Pancreas (tissue), 10 donors: ENCODE measurements at places on chromosomes 11 and 22.

DNA sequence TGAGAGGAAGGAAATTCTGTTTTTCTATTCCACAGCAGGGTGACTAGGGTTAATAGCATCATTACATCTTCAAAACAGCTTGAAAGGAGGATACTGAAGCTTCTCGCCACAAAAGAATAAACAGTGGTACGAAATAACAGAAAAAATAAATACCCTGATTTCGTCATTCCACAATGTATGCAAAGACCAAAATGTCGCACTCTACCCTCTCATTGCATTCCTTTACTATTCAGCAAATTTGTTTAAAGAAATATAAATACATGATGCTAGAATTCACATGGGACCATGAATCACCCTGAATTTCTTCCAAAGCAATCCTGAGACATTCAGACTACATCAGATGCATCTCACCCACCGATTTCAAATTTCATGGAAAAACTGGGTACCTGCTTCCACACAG is 112.3 kb upstream of the TOP3B start:
- no peak overlapping the region for H3K27ac ChIP-seq
- H3K27me3 ChIP-seq: no peaks in the 10 kb centered on the region
- H3K4me1 ChIP-seq: no peaks in the 10 kb centered on the region
- no peak overlapping the region for H3K4me3 ChIP-seq
- no peaks in the 10 kb centered on the region for H3K36me3 ChIP-seq

- no peaks in the 10 kb centered on the region for H3K36me3 ChIP-seq
- no peaks in the 10 kb centered on the region for H3K4me1 ChIP-seq
- no peak overlapping the region for H3K4me3 ChIP-seq
Observed at GRCh38 chr11:10158461-10158860, 135.6 kb downstream of the SBF2 start.

- no peaks in the 10 kb centered on the region for H3K27me3 ChIP-seq
- H3K4me3 ChIP-seq: no peak overlapping the region
- H3K4me1 ChIP-seq: peaks cover 9% of the 10 kb centered on the region
- H3K27ac ChIP-seq: no peak overlapping the region
- no peak for DNase-seq
Observed at GRCh38 chr22:40493441-40493840, 123.0 kb downstream of the SGSM3 start.

GRCh38 chr11:74749965-74750296 is 1.3 kb downstream of the RNF169 start:
- no peak overlapping the region for H3K27ac ChIP-seq
- DNase-seq: no peak
- peak overlapping the region; percentile 96 for H3K4me3 ChIP-seq
- H3K36me3 ChIP-seq: no peaks in the 10 kb centered on the region
- peaks cover 33% of the 10 kb centered on the region for H3K4me1 ChIP-seq
- no peaks in the 10 kb centered on the region for H3K27me3 ChIP-seq

- H3K36me3 ChIP-seq: no peaks in the 10 kb centered on the region
- H3K27me3 ChIP-seq: no peaks in the 10 kb centered on the region
- no peak overlapping the region for H3K27ac ChIP-seq
- peaks cover 14% of the 10 kb centered on the region for H3K4me1 ChIP-seq
- H3K4me3 ChIP-seq: no peak overlapping the region
Observed at GRCh38 chr11:35288817-35289541, 130.4 kb downstream of the SLC1A2 start.

DNA sequence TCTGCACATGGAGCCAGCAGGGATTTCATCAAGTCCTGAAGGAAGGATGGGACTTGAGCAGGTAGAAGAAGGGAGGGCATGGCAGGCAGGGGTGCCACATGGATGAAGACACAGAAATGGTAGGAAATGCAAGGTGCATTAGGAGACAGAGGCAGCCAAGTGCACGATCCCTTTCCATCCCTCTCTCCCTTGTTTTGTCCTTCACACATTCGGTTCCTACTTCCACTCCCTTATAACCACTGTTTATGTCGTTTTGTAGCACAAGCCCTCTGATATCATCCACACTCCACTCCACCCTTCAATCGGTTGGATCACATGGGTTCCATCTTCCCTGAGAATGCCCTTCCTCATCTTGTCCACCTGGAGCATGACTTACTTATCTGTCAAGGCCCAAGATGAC is 35.2 kb downstream of the IFT27 start:
- no peak for DNase-seq
- H3K4me1 ChIP-seq: no peaks in the 10 kb centered on the region
- no peak overlapping the region for H3K4me3 ChIP-seq

DNA sequence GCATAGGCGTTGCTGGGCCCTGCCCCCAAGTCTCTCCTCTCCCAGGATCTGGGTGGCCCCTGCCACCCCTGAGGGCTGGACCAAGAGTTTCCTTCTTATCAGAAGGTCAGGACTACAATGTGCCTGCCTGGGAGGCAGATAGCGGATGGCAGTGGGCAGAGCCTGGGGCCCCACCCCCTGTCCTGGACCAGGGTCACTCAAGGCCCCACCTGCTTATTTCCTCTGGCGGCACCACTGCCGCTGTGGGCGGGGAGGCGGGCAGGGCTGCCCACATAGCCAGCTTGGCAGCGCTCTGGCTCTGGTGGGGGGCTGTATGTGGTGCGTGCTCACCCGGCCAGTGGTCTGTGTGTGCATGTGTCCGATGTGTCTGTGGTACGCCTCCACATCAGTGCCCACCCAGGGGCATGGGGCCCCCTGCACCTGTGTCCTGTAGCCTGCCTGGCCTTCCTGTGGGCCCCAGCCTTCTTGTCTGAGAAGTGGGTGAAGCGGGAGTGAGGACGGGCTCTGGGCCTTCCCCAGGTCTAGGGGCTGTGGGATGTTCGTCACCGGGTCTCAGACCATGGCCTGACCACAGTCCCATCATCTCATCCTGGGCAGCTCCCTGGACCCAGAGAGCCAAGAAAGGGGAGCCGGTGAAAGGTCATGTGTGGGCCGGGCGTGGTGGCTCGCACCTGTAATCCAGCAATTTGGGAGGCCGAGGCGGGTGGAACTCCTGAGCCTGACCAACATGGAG is 3.0 kb downstream of the GAS2L1 start:
- DNase-seq: peak; percentile 72
- no peaks in the 10 kb centered on the region for H3K27me3 ChIP-seq
- no peak overlapping the region for H3K4me3 ChIP-seq
- no peaks in the 10 kb centered on the region for H3K36me3 ChIP-seq
- no peak overlapping the region for H3K27ac ChIP-seq
- no peaks in the 10 kb centered on the region for H3K4me1 ChIP-seq

GRCh38 chr11:64028398-64029115 is 7.2 kb upstream of the FLRT1 start:
- DNase-seq: peak; percentile 43
- no peaks in the 10 kb centered on the region for H3K36me3 ChIP-seq
- no peak overlapping the region for H3K27ac ChIP-seq
- H3K4me3 ChIP-seq: no peak overlapping the region
- no peaks in the 10 kb centered on the region for H3K27me3 ChIP-seq

GRCh38 chr11:118524757-118525470 is 2.4 kb upstream of the TTC36 start:
- H3K4me3 ChIP-seq: no peak overlapping the region

DNA sequence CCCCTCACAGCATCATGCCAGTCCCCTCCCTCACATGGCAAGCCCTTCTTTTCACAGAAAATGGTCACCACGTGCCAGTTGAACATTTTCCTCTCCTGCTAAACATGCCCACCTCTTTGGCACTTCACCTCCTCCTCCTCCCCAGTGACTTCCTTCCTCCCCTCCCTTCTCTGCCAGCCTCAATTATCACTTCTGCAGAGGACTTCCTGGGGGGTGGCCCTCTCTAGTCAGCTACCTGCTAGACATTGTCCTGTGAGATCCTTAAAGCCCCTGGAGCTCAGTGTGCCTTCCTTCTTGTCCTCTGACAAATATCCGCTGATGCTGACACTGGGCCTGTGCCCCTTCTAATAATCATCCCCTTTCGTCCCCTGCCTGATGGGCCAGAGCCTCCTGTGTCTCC is 43.2 kb upstream of the E2F8 start:
- no peaks in the 10 kb centered on the region for H3K27me3 ChIP-seq
- no peak overlapping the region for H3K4me3 ChIP-seq
- no peak overlapping the region for H3K27ac ChIP-seq
- H3K4me1 ChIP-seq: no peaks in the 10 kb centered on the region

- H3K4me1 ChIP-seq: peaks cover 52% of the 10 kb centered on the region
- peak; percentile 45 for DNase-seq
- H3K27ac ChIP-seq: peak overlapping the region; percentile 95
- H3K27me3 ChIP-seq: no peaks in the 10 kb centered on the region
- no peaks in the 10 kb centered on the region for H3K36me3 ChIP-seq
Observed at GRCh38 chr22:46576556-46577367, 39.3 kb upstream of the CELSR1 start.

- no peak for DNase-seq
- no peak overlapping the region for H3K4me3 ChIP-seq
- H3K36me3 ChIP-seq: no peaks in the 10 kb centered on the region
- no peak overlapping the region for H3K27ac ChIP-seq
- H3K27me3 ChIP-seq: no peaks in the 10 kb centered on the region
Observed at GRCh38 chr11:77215106-77215505, 86.4 kb downstream of the GDPD4 start.

DNA sequence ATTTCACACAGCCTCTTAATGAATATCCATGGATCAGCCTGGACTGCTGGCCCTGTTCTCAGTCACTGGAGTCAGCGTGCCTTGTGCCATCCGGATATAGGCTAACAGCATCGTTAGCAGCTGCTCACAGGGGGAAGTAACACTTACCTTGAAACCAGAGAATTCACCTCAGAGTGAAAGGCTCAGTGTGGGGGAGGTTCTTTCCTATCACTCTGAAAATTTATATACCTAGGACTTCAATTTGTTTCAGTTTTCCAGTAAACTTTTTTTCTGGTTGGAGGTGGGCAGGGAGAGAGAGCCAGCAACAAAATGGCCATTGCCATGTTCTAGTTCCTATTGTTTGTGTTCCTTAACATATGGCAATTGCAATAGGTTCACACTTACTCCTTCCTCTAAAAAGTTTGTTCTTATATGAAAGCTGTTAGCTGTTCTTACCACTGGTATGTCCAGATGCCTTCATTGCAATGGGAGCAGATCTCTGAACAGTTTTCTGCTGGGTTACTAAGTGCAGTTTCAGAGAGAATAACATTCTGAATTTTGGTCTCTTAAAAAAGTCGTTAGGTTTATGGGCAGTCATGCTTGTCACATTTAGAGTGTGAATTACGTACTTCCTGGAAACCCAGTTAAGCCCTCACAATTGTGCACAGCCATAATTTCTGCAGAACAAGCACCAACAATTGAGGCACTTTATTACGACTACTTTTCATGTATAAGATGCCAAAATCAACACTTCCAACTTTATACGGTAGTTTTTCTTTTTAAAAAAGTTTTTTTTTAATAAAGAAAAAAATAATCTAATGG is 247.6 kb downstream of the CADM1 start:
- H3K36me3 ChIP-seq: no peaks in the 10 kb centered on the region
- no peak overlapping the region for H3K4me3 ChIP-seq
- no peaks in the 10 kb centered on the region for H3K4me1 ChIP-seq
- no peaks in the 10 kb centered on the region for H3K27me3 ChIP-seq
- no peak overlapping the region for H3K27ac ChIP-seq

- H3K4me1 ChIP-seq: peaks cover 6% of the 10 kb centered on the region
- H3K4me3 ChIP-seq: no peak overlapping the region
- H3K27ac ChIP-seq: no peak overlapping the region
- H3K36me3 ChIP-seq: no peaks in the 10 kb centered on the region
Observed at GRCh38 chr22:36636916-36637315, 66.6 kb downstream of the CACNG2 start.

DNA sequence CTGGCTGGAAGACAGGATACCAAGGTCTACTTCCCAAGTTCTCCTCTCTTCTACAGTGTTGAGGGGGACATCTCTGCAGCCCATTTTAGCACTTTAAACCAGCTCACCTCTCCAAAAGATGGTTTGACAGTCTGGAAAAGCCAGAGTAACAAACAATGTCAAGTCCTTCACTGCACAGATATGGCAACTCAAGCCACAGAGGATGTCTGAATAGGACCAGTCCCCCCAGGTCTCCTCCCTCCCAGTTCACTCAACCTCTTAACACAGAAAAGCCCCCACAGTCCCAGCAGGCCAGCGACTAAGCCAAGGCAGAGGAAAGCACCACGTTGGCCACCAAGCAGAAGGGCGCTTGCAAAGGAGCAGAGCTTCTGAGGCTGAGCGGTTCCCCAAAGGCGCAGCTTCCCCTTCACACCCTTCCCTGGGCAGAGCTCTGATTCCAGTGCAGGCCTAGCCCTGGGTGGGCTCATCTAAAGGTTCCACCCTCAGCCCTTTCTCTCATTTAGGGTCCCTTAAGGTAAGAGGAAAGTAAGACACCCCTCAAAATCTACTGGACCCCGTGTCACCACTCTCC is 62.7 kb downstream of the PAK1 start:
- peak overlapping the region; percentile 17 for H3K27ac ChIP-seq
- H3K4me1 ChIP-seq: peaks cover 10% of the 10 kb centered on the region
- H3K27me3 ChIP-seq: no peaks in the 10 kb centered on the region
- DNase-seq: peak; percentile 13
- H3K36me3 ChIP-seq: no peaks in the 10 kb centered on the region
- peak overlapping the region; percentile 12 for H3K4me3 ChIP-seq

DNA sequence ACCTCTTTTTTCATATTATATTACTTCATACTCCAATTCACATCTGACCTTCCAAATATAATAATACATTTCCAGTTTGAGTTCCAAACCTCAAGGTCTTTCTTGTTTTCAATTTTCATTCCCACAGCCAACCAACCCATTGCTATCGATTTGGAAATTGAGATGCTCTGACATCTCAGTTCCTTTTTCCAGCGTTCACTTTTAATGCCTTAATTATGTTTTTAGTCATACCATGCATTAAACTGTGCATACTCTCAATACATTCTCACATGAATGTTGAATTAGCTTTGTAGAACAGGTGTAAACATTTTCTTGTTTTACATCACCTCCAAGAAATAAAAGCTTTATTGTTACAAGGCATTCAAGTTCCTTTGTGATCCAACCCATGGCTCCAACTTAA is 294.2 kb upstream of the ANO3 start:
- H3K4me3 ChIP-seq: no peak overlapping the region
- no peaks in the 10 kb centered on the region for H3K36me3 ChIP-seq
- H3K27ac ChIP-seq: no peak overlapping the region
- DNase-seq: no peak

DNA sequence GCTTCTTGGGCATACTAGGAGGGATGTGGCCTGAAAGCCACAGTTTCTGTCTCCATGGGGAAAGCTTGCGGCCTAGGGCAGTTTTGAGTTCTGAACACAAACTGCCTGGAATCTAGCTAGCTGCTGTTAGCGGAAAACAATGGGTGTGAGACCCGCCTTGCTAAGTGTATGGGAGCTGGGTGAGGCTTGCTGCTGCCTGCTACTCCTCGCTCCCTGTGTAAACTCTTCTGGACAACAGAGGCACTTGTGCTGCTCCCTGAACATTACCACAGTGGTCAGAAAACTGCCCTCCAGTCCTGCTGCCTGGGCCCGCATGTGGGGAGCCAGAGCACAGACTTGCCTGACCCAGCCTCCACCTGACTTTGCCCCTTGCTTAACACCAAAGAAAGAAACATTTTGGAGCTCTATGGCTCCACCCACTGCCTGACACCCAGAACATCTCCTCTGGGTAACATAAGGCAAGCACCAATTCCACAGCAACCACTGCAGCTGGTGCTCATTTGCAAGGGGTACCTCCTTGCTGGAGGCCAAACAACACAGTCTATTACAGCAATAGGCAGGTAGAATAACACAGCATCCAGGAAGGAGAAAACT is 766.3 kb upstream of the RAG2 start:
- H3K4me3 ChIP-seq: no peak overlapping the region
- no peak overlapping the region for H3K27ac ChIP-seq
- H3K27me3 ChIP-seq: no peaks in the 10 kb centered on the region
- no peak for DNase-seq
- no peaks in the 10 kb centered on the region for H3K36me3 ChIP-seq
